ENCODE measurements at places on chromosomes 11 and 22. TPM values are rescaled to one million over a fixed set of nuclear protein-coding genes. Genes with fewer than 3 reads are reported as not detected.

The KCNJ1 gene
- total RNA-seq: not detected

The NPAS4 gene
- total RNA-seq: not detected

The CARNS1 gene
- total RNA-seq: 15.4 TPM

The VWCE gene
- 4.6 TPM for total RNA-seq

Data from stomach (tissue), 19 donors.